Activated CD4-positive, CD25-positive, alpha-beta regulatory T cell (primary cell): ENCODE measurements at places on chromosomes 6 and 20.

DNA sequence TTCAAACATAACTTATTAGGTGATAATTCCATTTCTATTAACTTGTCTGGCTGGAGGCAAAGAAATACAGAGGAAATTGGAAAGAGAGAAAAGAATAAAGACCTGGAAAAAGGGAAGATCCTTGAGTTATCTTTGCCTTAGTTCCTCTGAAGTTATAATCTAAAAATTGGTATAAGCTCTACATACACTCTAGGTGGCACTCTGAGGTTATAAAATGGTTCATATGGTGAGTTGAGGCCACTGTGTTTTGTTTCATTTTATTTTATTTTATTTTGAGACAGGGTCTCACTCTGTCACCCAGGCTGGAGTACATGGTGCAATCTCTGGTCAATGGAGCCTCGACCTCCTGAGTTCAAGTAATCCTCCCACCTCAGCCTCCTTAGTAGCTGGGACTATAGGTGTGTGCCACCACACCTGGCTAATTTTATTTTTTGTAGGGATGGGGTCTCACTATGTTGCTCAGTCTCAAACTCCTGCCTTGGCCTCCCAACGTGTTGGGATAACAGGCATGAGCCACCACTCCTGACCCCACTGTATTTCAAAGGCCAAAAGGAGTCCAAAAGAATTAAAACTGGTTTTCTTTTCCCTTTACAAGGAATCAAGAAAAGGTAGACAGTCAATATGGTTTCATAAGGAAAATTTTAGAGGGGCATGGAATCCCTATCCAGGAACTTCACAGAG, 19.4 kb downstream of the GPX6 start:
- DNase-seq = no peak

- no peak for DNase-seq
These were observed 468 bp upstream of the CMTR1 start for GRCh38 chr6:37432590-37432915.

DNA sequence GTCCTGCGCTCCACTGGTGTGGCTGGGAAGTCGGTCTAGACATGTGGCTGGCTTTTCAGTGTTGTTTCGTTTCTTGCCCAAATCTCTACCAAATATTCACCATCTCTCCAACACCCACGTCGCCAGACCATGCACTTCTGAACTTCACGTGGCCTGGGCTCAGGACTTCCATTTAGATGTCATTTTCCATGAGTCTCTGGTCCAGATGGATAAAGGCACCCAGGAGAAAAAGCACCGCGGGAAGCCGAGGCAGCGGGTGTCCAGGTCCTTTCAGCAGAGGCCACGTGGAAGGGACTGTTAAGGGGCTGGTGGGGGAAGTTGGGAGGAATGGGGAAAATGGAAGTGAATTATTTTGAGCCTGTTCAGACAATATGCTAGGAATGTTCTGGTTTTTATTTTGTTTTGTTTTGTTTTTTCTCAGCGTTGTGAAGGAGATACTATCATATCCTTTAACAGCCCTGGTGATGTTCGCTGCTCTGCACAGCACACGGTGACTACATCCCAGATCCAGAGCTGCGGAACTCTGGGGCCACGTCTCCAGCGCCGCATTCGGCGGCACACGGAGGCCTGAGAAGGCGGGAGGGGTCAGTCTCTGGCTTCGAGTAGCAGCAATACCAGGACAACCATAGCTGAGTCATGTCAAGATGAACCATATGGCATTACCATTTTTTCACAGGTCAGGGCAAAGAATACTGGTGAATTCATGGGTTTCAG, 230.3 kb downstream of the THBS2 start:
- no peak for DNase-seq

GRCh38 chr6:145051661-145052060, 683.7 kb downstream of the EPM2A start:
- no peak for DNase-seq

- no peak for DNase-seq
These were observed 27.1 kb downstream of the PDE10A start for GRCh38 chr6:165635965-165636364.

GRCh38 chr6:658244-658643, 1.3 kb upstream of the HUS1B start:
- DNase-seq = no peak

GRCh38 chr20:40161391-40161790, 527.6 kb downstream of the MAFB start:
- DNase-seq = no peak

DNA sequence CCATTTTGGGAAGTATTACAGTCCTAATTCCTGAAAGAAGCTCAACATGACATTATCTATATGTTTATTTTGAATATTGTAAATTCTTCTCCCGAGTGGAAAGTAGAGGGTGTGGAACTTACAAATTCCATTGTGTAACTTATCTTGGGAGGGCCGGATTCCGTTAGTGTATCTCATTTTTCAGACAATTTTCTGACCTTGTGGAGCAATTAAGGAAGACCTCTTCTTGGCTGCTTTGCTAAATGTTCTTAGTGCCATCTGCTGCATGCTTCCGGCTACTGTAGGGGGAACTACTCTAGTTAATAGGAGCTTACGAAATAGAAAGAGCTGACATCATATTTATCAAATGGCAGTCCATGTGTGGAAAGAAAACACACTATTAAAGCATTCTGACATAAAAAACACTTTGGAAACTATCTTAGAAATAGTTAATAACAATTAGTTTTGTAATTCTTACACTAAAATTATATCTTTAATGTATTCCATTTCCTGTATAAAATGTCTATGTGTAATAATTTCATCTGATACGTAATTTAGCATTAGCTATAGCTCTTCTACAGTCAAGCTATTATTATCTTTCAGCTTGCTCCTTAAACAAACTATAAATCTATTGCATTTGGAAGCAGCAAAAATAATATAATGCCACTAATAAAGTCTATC, 41.5 kb upstream of the KCNQ5 start:
- DNase-seq = no peak
